ENCODE measurements at places on chromosomes 5 and 9.

GRCh38 chr5:135650081-135650480 lies 71.3 kb upstream of the CXCL14 start:
- ATAC-seq, result no peak

DNA sequence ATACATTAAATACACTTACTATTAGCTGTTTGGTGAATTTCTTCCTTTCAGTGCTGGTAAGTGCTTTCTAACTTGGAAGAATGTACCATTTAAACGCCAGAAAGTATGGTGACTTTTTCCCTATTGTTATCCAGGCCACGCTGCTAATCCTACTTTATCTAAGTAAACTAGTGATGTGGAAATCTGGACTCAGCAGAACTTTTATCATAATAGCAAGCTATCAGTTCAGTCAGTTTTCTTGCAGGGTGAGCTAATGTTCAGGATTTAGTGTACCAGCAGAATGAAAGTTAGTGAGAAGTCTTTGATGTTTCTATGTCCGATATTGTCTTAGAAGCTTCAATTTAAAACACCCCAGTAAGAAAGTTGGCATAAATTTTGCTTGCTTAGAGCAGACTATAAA lies 72.2 kb downstream of the HSD17B4 start:
- no peak for ATAC-seq

DNA sequence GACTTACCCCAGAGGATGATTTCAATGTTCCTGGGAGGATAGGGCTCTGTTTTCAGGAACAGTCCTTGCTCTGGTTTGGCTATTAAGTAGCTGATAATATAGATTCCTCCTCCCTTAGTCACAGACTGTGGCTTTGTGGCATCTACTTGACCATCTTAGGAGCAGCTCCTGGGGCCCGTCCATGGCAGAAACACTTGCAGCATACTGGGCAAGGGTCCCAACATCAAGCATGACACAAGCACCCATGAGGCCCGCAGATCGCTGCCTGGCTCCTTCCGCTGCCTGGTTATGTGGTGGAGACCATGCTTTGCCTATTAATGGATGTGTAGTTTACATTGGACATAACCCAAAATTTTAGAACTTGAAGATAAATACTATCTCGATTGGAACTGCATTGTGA lies 170.1 kb downstream of the ICE1 start:
- no peak for ATAC-seq

GRCh38 chr5:174462129-174462528 lies 262.3 kb upstream of the MSX2 start:
- no peak for ATAC-seq

DNA sequence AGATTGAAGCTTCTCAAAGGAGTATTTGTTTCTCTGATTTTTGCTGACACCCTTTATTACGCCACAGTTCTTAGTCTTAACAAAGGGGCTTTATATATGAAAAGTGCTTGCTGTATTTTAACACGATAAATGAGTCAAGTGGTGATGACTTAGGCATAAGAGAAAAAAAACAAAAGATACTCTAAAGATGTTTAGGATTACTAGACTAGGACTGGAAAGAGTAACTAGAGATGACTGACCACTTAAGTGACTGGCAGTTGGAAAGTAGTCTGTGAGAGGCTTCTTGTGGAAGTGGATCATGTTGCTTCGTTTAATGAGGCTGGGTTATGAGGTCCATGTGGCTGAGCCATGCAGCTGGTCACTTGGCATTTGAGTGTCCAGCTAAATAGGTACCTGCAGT lies 69.4 kb upstream of the ACTBL2 start:
- no peak for ATAC-seq

GRCh38 chr5:10288592-10289219 lies 19.0 kb downstream of the CMBL start:
- no peak for ATAC-seq

Data from activated T-helper 17 cell treated with anti-CD3 and anti-CD28 coated beads, Interleukin-2, amount 50 U/mL, for 72 hours (primary cell).